Sigmoid colon (tissue), 7 donors: ENCODE measurements at places on chromosomes 1 and 21.

DNA sequence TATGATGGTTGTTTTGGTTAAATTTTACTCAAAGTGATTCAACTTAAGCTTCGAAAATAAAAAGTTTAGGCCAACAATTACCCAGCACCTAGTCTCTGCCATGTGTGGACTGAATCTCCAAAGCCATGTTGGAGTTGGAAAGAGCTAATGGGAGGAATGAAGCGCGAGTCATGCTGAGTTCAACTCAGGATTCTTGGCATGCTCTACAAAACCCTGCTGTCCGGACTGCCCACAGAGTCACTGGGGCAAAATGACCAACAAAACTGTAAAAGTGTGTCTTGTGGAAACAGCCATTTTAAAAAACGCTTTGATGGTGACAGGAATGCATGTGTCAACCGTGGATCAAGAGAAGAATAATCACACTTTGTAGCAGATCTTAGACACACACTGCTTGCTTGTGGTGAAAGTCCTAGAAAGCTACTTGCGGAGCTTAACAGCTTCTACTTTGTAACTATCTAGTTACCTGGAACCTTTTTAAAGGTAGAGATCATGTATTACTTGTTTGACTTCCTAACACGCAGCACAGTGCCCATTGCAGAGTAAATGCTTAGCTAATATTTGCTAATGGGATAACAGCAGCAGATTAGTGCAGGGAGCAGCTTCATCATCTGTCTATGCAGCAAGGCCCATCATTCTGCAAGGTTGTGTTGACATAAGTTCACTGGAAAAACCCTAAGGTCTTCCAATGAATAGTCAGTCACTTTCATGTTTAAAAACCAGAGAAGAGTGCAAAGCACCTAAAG, 7.0 kb upstream of the GBP6 start:
- no peak for DNase-seq

DNA sequence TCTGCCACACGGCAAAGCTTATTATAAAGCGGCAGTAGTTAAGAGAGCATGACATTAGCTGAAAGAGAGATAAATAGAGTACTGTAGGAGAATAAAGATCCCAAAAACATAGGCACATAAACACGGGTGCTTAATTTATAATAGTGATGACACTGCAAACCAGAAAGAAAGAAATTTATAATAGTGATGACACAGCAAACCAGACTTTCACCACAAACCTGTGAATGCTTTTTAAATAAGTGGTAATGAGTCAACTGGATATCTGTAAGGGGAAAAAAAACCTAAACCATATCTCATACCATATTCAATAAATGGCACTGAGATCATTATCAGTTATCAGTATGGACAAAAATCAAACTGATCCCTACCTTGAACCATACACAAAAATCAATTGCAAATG, 25.5 kb downstream of the USP1 start:
- DNase-seq: no peak

GRCh38 chr1:80993154-80993980, 807.4 kb upstream of the ADGRL2 start:
- DNase-seq: no peak

DNA sequence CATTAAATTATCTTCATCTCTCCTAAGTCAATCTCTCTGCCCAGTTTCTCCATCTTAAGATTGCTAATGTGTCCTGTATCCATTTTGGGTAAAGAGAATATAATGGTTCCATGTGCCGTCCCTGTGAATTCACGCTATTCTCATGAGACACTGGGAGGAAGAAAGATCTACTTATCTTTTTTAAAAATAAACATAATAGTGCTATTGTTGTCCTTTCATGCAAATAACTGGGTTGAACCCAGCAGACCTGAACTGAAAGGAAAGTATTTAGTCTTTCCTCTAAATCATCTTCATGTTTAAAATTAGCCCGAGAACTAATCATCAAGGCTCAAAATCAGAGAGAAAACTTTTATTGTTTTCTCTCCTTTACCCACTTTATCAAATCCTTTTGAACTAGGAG, 22.4 kb downstream of the SLAMF1 start:
- DNase-seq: no peak

DNA sequence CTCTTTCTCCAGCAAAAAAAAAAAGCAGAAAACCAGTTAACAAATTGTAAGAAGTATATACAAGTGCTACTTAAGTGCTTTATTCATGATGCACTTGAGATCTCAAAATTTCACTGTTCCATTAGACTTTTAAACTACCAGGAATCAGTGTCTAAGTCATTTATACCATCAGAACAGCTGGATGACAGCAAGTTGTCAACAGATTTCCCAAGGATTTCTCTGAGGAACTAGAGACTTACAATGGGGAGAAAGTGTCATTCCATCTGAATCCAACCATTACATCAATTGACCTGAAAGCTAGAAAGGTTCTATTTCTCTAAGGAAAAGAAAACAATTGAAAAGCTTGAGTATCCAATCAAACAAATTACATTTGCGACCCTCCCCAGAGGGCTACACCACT, 43.8 kb downstream of the USH2A start:
- no peak for DNase-seq

- no peak for DNase-seq
Observed at GRCh38 chr1:54099061-54099610, 45.7 kb downstream of the TCEANC2 start.

GRCh38 chr1:167904652-167905130, 9.2 kb downstream of the ADCY10 start:
- no peak for DNase-seq

- no peak for DNase-seq
Observed at GRCh38 chr1:246151796-246152434, 355.2 kb downstream of the SMYD3 start.

DNA sequence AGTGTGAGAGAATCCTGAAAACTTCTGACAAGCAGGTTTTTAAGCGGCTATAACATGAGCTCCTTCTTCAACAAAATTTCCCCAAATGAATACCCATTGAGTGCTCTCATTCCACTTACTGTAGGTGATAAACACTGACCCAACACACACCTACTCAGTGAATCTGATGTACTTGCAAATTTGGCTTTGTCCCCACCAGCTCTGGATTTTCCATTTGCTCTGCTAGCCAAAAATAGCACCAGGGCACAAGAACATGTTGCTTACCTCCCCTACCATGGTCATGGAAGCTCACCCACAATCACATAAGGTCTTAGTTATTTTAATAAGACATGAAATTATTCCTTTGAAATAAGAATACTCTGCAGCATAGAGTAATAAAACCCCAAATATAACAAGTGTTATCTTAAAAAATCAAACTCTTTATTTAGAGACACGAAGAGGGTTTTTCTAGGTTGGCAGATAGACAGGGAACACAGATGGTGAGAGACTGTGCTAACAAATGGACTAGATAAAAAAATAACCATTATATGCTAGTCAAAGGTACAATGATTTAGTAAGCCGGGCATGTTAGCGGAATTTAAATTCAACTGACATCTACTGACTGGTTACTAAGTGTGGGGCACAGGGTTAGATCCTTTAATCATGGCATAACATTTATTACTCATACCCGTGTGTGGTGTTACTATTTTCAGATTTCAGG, 291.9 kb downstream of the KCNH1 start:
- no peak for DNase-seq

DNA sequence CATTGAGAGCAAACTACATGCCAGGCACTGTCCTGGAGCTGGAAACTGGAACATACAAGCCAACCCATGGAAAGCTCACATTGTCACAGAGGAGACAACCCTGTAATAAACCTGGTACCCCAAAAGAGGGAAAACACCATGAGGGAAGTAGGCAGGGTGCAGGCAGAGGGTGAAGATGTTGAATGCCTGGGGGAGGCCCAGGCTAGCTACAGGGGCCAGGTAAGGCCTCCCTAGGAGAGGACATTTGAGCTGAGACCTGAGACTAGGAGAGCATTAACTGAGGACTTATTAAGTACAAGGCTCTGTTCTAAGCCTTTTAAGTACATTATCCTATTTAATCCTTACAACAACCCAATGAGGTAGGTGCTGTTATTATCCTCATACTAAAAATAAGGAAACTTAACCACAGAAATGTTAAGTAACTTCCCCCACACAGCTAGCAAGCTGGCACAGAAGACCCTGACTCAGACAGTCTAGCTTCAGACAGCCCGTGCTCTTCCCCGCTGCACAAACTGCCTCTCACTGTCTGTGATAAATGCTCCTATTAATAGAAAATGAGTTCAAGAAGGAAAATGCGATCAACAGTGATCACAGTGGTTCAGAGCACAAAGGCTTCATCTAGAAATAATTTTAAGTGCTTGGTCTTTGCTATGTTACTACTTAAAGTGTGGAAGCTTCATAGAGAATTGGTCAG, 41.8 kb downstream of the ZNF281 start:
- DNase-seq: no peak

- DNase-seq: no peak
Observed at GRCh38 chr1:237152506-237153335, 110.7 kb downstream of the RYR2 start.

DNA sequence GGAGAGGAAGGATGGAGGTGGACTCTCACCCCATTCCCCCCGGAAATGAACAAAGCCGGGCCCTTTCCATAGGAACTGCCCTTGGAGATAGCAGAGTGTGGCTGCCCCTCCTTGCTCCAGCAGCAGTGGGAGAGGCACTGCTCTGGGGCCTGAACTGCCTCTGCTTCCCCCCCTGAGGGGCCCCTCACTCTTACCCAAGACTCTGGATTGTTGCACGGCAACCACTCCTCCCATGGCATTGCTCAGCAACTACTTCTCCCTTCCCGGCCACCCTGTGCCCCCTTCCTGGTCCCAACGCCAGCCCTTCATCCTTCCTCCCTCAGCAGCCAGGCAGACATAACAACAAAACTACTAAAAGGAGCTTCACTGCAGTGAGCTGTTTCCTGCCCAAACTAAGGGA, 3.0 kb upstream of the ACKR1 start:
- no peak for DNase-seq

GRCh38 chr1:45009956-45010854, 919 bp downstream of the HECTD3 start:
- DNase-seq: no peak

DNA sequence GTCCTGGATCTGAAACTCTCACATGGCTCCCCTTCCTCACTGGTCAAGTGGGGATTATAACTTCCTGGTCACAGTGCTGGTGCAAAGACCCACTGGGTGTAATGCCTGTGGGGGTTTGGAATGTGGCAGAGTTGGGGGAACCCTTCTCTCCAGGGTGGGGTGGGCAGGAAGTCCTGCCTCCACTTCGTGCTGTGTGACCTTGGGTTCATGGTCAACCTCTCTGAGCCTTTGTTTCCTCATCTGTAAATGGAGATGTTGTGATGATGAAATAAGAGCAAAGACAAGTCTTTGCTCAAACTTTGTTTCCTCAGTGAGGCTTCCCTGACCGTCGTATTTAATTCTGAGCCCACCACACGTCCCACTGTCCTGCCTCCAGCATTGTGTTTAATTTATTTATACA, 564.7 kb downstream of the PTPRU start:
- DNase-seq: no peak

GRCh38 chr1:245153081-245153551, 1.7 kb upstream of the KIF26B start:
- no peak for DNase-seq

DNA sequence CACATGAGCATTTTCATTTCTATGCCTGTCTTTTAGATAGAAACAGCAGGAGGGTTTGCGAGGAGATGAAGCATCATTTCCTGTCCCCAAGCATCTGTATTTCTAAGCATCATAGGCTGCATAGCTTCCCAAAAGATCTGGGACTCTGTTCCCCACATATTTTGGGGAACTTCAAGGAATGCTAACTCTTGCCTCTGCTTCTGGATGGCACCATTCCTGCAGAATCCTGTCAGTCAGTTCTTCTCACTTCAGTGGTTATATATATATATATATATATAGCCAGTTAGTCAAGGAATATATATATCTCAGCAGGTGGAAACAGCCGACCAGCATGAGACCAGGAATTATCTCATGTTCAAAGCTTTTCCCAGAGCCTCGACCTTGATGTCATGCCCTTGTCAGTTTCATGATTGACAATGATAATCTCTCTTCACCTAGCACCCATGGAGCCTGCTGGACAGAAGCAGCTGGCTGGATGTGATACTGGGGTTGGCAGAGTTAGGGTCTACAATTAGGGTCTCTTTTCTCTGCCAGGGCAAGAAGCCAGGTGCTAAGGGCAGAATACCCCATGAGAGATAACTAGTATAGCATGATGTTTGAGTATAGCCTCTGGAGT, 2.4 kb downstream of the PFKFB2 start:
- no peak for DNase-seq

DNA sequence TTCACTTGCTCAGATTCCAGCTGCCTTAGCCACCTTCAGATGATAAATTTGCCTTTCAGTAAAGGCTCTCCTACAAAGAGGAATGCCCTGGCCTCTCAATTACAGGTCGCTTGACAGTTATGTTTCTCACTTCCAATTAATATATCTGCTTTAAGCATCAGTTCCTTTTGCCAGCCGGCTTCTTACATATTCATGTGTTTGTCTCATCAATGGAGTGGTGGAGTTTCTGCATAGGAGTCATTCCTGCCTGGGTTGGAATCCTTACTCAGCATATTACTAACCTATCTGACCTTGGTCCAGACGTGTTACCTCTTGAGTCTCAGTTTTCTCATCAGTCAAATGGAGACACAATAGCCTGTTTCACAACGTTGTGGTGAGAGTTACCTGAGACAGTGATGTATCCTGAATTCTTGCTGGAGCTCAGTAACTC, 9.4 kb upstream of the SESN2 start:
- no peak for DNase-seq

- DNase-seq: no peak
Observed at GRCh38 chr1:99867682-99868081, 17.5 kb downstream of the AGL start.

DNA sequence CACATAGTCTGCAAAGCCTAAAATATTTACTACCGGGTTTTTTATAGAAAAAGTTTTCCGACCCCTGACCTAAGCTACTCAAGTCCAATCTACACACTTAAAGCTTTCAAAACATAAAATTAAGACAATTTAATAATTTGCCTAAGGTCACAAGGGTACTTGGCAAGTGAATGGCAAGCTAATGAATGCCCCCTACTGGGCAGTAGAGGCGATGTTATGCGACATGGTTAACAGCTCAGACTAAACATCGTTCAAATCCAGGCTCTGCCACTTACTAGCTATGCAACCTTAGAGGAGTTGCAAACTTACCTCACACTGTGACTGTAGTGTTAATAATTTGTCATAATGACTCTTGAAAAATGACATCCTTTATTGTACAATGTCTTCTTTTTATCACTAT, 317.2 kb upstream of the NFIA start:
- no peak for DNase-seq
